Astrocyte of the hippocampus (primary cell): ENCODE measurements at places on chromosomes 7 and 10.

DNA sequence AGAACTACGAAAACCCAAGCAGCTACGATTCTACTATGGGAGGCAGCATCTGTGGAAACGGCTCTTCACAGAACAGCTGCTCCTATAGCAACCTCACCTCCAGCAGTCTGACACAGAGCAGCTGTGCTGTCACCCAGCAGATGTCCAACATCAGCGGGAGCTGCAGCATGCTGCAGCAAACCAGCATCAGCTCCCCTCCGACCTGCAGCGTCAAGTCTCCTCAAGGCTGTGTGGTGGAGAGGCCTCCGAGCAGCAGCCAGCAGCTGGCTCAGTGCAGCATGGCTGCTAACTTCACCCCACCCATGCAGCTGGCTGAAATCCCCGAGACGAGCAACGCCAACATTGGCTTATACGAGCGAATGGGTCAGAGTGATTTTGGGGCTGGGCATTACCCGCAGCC is 81.6 kb upstream of the SAMD8 start:
- no peak for DNase-seq

- no peak for DNase-seq
These were observed 49.2 kb upstream of the WNT2 start for GRCh38 chr7:117372073-117372472.

- peak; percentile 35 for DNase-seq
These were observed 58.3 kb downstream of the CDHR3 start for GRCh38 chr7:106021151-106022067.

- DNase-seq, result no peak
These were observed 212.1 kb upstream of the GRB10 start for GRCh38 chr7:50994753-50995319.

GRCh38 chr10:93406364-93407145 is 75.6 kb downstream of the MYOF start:
- peak; percentile 69 for DNase-seq

DNA sequence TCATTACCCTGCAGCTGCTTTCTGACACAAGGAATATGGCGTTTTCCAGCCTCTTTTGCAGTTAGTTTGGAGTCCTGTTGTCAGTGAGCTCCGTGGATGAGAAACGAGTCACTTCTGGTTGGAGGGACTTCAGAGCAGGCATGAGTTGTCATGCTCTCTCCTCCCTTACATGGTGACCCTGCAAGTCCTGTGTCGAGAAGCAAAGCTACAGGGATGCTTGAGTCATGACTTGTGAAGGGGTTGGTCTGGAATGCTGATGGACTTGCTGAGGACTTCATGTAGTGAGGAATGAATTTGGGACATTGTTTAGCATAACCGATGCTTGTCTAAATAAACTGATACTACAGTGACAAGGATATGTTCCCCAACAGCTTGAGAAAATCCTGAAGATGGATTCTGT is 108.8 kb downstream of the ADCYAP1R1 start:
- no peak for DNase-seq

GRCh38 chr10:15144788-15145187 is 23.7 kb downstream of the NMT2 start:
- no peak for DNase-seq

DNA sequence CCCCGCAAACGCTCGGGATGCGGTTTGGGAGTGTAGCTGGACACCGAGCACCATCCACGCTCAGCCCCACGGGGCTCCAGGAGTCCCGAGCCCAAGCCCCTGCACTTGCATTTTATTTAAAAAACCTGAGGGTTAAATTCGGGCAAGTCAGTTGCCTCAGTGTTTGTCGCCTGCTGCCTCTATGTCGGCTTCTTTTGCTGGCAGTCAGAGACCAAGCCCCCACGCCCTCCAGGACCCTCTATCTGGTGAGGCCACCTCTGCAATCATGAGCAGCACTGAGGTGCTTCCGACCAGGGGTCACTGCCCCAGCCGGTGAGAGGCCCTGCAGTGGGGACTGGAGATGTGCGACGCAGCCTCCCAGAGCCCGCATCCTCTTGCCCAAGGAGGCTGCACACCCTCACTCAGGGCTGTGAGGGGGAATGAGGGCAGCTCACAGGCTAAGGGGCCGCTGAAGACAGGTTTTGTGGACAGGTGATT is 13.3 kb upstream of the ZNF273 start:
- no peak for DNase-seq

DNA sequence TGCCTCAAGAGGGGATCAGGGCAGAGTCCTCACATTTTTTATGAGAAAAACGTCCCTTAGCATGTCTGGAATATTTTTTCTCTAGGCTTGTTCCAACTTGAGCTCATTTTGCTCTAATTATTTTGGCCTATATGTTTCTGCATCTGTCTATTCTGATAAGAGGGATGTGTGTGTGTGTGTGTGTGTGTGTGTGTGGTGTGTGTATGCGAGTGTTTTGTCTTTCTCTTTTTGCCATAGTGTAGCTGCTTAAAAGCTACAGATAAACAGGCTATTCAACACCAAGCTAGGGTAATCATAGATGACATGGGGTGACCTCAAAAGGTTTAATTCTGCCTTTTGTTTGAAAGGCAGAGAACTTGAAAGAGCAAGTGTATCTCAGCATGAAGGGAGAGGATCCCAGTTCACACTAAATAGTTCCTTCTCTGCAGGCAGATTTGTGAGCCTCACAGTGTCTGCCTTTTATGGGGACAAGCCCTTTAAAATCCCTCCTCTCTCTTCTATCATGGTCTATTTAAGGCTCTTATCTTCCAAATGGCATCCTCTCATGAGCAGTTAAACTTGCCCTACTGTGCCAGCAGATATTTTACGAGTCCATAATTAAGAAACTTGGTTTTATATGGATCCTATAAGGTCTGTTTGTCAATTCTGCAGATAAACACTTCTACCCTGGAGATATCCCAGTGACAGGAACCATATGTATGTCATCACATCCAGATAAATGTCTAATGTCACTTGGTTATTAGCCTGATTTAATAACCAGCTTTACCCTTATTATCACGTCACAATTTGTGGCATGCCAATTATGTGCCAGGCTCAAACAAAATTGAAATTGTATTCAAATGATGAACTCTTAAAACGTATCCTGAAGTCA is 202.9 kb upstream of the MTPN start:
- DNase-seq, result no peak

GRCh38 chr7:156207306-156207705 is 395.0 kb upstream of the SHH start:
- no peak for DNase-seq

GRCh38 chr10:3784510-3785250 is at the start of gene KLF6:
Gene KLF6, minus strand, starts transcription at chr10:3785209. Its CDS starts 195 bp downstream, at chr10:3785014.
- DNase-seq, result no peak

DNA sequence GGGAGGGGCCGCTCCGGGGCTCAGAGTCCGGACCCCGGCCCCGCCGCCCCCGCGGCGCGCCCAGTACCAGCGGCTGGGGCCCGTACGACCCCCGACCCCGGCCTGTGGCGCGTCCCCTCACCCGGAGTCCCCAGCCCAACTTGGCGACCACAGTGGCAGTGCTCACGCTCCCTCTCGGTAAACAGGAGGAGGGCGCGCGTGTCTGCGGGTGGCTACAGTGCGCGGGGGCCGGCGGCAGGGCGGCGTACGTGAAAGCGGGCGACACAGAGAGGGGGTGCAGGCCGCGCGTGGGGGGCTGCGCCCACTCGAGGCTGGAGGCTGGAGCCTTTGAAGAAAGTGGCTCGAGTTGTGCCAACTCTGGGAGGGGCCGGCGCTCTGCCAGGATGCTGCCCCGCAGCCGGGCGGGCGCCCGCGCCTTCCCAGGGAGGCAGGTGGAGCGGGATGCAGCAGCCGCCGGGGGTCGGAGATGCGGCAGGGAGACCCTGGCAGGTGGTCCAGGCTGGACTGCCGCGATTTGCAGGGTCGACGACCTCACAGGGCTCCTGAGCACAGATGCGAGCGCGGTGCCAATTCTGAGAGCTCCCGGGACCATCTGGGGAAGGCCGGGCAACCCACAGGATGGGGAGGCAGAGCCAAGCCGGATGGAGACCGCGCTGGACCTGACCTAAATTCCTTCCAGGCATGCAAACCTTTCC is 655 bp downstream of the PTPRE start:
- peak; percentile 66 for DNase-seq

DNA sequence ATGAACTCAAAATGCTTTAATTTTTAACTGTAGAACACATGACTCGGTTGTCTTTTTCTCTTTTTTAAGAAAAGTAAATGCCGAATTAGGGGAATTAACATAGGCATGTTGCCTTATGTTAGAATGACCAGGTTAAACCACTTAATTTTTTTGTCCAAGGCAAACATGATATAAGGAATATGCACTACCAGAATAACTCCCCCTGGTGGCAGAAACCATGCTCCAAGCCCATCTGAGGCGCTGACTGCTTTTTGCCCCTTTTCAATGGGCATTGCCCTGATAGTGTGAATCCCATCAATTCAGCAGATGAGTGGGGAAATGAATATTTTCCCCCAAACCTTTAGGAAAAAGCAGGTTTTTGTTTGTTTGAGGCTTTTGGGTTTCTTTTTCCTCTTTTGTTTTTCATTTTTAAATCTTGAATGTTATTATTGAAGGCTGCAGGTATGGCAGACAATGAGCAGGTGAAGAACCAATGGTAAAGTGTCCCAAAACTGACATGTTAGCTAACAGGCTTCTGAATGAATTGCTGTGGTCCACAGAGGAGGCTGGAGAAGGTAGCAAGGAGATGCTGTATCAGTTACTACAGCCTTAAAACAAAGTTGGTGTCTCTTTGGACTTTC is 284.3 kb downstream of the SORCS3 start:
- peak; percentile 50 for DNase-seq

GRCh38 chr7:24706211-24707170 is 50.8 kb downstream of the GSDME start:
- no peak for DNase-seq

- DNase-seq, result peak; percentile 75
These were observed 1.3 kb downstream of the TBC1D12 start for GRCh38 chr10:94403380-94404213.

DNA sequence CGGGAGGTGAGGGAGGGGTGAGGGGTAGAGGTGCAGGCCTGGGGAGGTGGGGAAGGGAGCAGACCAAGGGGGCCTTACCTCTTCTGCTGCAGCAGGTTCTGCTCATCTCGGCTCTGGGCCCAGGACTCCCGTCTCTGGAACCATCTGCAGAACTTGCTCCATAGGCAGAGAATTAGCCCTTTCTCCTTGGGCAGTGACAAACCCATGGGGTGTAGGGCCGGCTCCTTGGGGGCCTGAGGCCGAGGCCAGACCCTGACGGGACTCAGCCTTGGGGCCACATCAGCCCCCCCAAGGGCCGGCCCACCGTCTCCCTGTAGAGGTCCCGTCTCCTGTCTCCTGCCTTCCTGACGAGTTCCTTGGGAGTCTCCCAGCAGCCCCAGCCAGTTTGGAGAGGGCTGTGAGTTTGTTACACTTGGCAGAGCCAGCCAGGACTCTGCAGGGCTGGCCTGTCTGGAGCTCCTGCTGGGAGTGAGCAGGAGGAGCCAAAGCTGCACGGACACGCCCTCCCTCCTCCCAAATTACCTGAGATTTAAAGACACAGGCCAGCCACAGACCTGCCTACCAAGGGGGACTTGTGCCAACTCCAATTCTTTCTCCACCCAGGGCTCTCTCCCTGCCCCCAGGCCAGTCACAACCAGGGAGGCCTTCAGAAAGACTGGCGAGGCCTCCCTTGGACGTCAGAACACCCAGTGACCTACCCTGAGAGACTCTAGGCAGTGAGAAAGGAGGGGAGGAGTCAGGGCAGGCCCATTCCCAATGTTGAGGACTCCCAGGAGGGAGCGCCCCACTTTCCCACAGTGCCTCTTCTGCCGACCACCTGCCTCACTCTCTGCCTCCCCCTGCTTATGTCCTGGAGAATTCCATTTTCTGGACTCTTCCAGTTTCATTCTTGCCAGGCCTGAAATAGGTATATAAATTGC is at the start of gene TRPV6:
Gene TRPV6 (minus strand): TSS at position 435 of the 920 bp plus-strand sequence.
- DNase-seq, result no peak

- DNase-seq, result peak; percentile 81
These were observed 47.3 kb downstream of the MYPN start for GRCh38 chr10:68156373-68157185.

- DNase-seq, result peak; percentile 35
These were observed 52.8 kb downstream of the EGFR start for GRCh38 chr7:55071411-55072175.

GRCh38 chr7:18458830-18459229 is 36.7 kb upstream of the HDAC9 start:
- peak; percentile 35 for DNase-seq

- no peak for DNase-seq
These were observed 117.1 kb upstream of the TRIM24 start for GRCh38 chr7:138342990-138343389.

- no peak for DNase-seq
These were observed 26.8 kb downstream of the VSIR start for GRCh38 chr10:71746344-71747037.

- DNase-seq, result no peak
These were observed 109.0 kb downstream of the DLG5 start for GRCh38 chr10:77817541-77817940.
